ENCODE measurements at places on chromosomes 5 and 9.

DNA sequence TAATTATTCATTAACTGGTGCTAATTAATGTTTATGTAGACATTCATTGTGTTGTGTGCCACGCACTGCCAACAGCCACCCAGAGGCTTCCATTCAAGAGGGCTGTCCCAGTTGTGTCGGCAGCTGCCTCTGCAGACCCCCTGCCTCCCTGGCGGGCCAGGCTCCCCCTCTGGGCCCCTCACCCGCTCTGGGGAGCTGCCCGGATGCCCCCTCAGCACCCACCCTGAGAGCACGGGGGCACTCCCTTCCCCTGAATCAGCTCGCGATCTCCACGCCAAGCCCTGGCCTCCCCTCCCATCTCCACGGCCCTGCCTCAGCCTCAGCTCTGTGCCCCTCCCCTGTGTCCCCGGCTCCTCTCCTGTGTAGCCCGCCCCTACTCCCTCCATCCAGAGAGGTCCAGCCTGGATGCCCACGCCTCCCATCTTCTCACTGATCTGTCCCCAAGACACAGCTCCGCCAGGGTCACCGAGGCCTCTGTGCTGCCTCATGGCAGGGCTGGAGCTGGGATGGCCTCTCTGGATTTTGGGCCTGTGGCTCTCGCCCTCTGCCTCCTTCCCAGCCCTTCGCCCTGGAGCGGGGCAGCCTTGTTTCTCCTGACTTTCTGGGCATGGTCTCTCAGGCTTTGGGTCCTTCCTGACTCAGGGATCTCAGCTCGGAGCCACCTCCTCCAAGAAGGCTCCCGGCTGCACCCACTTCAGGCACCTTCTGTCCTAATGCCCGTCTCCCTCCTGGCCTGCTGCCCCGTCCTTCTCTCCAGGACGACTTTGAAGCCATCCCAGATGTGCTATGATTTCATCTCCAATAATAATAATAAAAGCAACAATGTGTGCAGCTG, 16.0 kb upstream of the SLC9A3 start:
- no peak for DNase-seq

GRCh38 chr5:175124251-175124813, 319.6 kb downstream of the DRD1 start:
- no peak for DNase-seq

- DNase-seq = no peak
These were observed 9.6 kb upstream of the IRGM start for GRCh38 chr5:150836703-150837102.

DNA sequence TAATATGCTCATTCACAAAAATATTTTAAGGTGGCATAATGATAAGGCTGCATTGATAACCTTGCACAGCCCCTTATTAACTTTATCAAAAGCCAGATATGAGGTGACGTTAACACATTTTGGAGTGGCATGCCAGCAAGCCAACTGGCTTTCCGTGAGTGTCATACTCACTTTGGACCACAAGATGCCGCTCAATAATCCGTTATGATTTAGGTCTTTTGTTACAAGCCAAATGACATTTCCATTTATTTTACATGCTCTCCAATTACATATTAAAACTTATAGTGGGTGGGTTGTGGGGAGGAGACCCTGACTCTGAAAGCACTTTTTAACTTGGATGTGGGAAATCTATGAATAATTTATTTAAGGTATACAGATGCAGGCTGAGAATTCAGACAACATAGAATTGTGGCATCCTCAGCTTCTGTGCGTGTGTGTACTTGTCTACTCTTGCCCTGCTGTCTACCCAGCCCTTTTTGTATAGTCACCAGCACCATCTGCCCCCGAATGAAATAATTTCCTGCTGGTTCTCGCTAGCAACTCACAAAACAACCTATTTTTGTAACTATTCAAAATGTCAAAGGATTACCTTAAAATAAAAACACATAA, 305.1 kb downstream of the PSAT1 start:
- DNase-seq = no peak

GRCh38 chr5:136087961-136088871, 44.4 kb upstream of the SMAD5 start:
- DNase-seq = no peak

- DNase-seq = no peak
These were observed 1.3 kb upstream of the SMC5 start for GRCh38 chr9:70257502-70257901.

Data from activated naive CD8-positive, alpha-beta T cell treated with anti-CD3 and anti-CD28 coated beads for 36 hours (primary cell).